Stimulated activated CD8-positive, alpha-beta memory T cell treated with anti-CD3 and anti-CD28 coated beads, Interleukin-4, amount 100 ng/mL, for 4 hours (primary cell): ENCODE measurements at places on chromosomes 2 and 18.

GRCh38 chr2:22600999-22601398 lies 784.0 kb upstream of the KLHL29 start:
- DNase-seq, result no peak

GRCh38 chr18:34752056-34752455 lies 42.0 kb downstream of the DTNA start:
- DNase-seq, result no peak

DNA sequence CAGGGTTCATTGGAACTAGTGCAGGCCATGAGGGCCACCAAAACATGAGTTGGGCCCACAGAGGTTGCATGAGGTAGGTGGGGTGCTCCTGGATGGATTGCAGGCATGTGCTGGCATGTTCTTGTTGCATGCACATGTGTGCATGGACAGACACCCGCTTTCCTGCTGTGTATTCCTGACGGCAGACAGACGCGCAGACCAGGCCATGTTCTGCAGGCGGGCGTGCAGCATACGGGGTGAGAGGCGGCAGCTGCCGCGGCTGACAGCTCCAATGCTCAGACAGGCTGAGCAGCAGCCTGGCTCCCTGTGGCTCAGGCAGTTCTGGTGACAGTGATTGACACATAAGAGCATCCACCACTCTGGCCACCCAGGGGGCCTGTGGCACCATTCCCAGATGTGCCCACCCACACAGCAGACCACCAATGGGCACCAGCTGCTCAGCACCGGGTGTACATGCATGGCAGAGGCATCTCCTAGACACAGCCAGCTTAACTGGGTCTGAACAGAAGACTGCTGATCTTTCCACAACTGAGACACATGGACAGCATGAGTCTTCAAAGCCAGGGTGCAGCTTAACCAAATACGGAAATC lies 21.2 kb downstream of the HS1BP3 start:
- DNase-seq, result no peak

DNA sequence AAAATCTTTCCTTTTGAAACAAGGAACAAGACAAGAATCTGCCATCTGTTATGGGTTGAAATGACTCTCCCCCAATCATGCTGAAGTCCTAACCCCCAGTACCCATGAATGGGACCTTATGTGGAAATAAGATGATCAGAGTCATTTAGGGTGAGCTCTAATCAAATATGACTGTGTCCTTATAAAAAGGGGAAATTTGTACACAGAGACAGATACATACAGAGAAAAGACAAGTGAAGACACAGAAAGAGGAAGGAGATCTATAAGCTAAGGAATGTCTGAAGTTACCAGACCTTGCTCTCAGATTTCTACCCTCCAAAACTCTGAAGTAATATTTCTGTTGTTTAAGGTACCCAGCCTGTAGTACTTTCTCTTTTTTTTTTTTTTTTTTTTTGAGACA lies 15.7 kb downstream of the TGFBRAP1 start:
- no peak for DNase-seq

DNA sequence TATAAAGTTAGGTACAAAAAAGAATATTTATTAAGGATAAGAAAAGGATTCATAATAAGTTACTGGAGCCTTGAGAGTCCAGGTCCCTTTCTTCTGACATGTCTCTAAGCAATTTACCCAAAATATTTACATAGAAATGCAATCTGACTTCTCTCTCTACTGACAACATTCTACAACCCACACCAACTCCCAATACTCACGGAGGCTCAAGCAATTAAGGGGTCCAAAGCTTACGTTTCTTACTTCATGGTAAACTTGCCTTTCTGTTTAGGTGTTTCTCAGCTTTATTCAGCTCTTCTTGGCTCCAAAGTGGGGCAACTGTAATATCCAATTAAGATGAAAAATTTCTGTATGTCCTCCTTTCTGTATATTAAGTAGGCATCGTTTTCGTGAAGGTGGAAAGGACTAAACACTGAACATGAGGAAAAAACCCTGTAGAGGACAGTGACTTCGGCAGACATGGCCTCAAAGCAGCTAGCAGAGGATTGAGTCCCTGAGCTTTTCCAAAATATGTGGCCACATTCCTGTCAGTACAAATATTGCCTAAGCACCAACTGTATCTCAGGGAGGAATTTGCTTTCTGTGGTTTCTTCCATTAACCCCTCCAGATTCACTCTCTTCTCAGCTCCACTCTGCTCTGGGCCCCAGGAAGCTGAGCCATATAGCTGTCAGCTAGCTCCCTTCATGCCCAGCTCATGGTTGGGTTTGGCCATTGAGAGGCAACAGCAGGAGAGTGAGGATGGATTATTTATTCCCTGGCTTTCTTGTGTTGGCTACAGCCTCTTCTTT lies 67.9 kb upstream of the GLS start:
- DNase-seq, result no peak

DNA sequence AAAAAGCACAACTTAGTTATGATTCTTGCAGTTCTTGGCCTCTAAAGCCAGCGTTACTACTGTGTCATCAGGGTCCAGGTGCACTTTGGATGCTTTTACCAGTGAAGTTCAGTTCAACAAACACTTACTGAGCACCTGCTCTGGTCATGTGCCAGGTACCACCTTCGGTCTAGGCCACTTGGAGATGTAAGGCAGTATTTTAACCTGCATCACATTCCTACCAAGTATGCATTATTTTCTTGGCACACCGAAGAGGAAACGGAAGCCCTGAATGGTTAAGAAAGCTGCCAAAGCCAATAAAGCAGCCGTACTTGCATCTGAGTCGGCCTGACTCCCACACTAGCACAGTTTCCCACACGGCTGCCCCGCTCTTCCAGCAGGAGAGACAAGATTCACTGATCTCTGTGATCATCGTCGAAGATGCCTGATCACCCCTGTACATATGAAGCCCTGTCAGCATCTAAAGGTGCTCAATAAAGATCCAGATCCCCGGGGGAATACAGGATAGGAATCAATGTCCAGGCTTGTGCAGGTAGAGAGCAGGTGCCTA lies 427.1 kb downstream of the EIPR1 start:
- no peak for DNase-seq

DNA sequence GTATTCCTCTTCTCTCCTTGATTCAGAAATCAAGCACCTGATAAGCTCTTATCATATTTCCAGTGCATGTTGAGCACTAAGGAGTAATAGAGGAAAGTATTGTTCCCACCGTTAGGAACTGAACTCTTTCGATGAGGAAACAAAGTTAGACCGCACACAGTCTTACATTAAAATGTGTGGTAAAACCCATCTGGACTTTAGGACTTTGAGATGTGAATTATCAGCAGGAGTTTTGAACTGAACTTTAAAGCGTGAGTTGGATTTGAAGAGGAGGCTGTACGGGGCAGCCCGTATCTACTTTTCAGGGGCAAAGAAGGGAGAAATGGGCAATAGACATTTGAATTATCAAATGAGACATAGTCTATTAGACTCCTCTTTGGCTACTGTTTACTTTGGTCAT lies 134.4 kb downstream of the SETBP1 start:
- no peak for DNase-seq

DNA sequence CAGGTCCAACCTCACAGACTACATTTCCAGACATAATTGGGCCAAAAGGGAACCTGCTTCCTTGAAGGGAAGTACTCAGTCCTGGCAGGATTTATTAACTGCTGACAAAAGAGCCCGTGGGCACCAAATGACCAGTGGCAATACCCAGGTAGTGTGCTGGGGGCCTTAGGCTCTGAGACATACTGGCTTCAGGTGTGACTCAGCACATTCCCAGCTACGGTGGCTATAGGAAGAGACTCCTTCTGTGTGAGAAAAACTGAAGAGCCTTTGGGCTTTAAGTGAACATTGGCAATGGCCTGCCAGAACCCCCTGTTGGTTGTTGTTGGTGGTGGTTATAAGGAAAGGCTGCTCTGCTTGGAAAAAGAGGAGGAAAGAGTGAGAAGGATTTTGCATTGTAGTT lies 401.8 kb downstream of the KCNJ3 start:
- no peak for DNase-seq

- no peak for DNase-seq
Observed at GRCh38 chr2:197042739-197043196, 116.3 kb upstream of the PGAP1 start.

DNA sequence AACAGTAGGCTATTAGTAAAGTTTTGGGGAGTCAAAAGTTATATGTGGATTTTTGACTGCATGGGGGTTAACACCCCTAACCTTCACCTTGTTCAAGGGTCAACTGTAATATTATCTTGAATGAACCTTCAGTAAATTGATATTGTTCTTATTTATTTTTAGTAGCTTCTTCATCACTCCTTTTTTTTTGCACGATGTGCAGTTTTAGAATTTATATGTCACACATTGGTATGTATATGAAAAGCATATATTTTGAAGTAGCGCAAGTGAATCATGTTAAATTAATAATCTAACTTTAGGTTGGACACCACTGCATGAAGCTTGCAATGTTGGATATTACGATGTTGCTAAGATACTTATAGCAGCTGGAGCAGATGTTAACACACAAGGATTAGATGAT lies 79.9 kb downstream of the ANKRD12 start:
- no peak for DNase-seq

- DNase-seq, result no peak
Observed at GRCh38 chr18:52216666-52217065, 123.3 kb upstream of the DCC start.

- DNase-seq, result no peak
Observed at GRCh38 chr2:120450196-120450820, 104.4 kb downstream of the INHBB start.

DNA sequence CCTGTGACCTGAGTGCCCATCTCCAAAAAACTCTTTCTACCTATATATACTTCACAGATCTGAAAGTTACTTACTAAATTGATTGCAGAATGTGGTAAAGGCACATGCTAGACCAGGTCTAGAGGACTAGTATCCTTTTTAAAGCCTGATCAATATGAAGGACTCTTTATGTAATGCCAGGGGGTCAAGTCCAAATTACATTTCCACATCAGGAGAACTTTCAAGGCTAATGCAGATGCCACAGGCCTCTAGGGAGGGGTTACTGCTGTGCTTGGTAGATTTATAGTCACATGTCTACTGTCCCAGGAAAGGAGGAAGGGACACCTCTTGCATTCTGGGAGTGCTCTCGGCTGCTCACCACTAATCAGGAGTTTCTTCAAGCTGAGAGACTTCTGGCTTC lies 118.4 kb upstream of the NOSTRIN start:
- no peak for DNase-seq

- no peak for DNase-seq
Observed at GRCh38 chr2:33321236-33321771, 155.1 kb upstream of the RASGRP3 start.

- no peak for DNase-seq
Observed at GRCh38 chr18:42339372-42339771, 384.3 kb downstream of the PIK3C3 start.

DNA sequence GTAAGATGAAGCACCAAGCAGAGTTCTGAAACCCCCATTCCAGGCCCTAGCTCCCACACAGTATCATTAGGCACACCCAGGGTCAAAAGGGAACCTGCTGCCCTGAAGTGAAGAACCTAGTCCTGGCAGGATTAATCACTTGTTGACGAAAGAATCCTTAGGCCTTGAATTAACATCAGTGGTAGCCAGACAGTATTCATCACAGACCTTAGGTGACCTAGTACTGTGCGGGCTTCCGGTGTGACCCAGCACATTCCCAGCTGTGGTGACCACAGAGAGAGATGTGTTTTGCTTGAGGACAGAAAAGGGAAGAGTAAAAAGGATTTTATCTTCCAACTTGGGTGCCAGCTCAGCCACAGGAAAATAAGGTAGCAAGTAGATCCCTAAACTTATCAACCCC lies 1071.4 kb upstream of the FAM98A start:
- no peak for DNase-seq

DNA sequence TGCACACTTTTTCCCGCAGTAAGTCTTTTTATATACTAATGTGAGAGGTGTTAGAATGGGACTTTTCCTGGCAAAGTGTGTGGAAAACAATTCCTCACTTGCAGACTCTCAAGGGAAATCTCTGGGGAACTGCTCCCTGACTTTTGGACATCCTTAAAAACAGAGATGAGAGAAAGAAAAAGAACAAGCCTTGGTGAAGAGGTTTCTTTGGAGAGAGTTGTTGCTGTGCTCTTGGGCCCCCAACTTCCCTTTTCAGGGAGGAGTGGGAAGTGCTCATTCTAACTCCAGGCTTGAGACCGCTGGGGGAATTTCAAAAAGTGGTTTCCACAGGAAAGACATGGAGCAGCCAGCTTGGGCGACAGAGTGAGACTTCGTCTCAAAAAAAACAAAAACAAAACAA lies 142.6 kb upstream of the SPRED2 start:
- no peak for DNase-seq

- no peak for DNase-seq
Observed at GRCh38 chr2:28058791-28059190, 168.3 kb downstream of the BABAM2 start.

- DNase-seq, result no peak
Observed at GRCh38 chr2:200787351-200788120, 24.2 kb upstream of the BZW1 start.

DNA sequence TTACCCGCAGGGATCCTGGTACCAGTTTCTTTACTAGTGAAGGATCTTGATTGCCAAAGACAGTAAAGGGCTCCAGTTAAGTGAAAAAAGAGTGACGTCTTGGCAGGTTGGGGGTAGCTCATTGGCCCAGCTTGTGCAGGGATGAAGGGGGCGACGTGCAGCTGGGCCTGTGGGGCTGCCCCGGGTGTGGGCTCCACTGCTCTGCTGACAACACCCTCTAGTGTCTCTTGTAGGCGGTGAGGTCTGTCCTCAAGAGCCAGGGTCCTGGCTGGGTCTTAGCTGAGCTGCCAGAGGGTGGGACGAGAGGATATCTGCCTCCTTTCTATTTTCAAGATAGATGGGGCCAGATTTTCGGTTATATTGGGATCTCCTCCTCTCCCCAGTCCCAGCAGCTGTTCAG lies 6.1 kb downstream of the ARHGEF4 start:
- no peak for DNase-seq

- DNase-seq, result no peak
Observed at GRCh38 chr2:149104221-149104620, 65.7 kb downstream of the LYPD6B start.

DNA sequence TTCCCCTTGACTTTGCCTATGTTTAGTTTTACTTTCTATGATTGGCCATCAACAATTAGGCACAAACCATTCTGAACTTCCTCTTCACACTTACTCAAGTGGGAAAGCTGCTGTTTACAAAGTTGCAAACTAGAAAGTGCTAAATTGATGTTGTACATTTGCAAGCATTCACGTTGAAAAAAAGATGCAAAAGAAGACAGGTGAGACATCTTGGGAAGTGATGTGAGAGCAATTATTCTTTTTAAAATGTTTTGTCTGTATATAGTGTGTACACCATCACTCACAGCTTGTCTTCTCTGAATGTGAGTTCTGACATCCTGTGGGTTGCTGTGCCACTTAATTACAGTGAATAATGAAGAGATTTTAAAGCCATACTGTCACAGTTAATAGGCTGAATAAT lies 874.1 kb upstream of the LRATD1 start:
- no peak for DNase-seq

DNA sequence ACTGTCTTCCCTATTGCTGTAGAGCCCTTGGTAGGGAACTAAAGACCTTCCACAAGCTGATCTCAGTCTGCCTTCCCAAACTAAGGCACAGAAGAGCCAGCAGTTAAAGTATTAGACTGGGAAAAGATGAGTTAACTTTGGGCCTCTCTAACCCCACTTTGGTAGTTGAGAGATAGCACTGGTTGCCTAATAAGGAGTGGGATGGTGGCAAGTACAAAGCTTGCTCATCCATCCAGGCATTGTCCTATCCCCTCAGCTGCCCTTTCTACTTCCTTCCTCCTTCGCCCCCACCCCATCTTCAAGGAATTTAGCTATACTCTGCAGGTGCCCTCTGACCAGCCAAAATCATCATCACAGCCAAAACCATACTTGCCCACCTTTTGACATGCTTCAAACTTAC lies 22.2 kb upstream of the AFTPH start:
- DNase-seq, result no peak
